Amniotic epithelial cell (primary cell): ENCODE measurements at places on chromosomes 5 and 9.
A peak's percentile ranks its signal among the peaks of the same experiment; 100 is the strongest.

DNA sequence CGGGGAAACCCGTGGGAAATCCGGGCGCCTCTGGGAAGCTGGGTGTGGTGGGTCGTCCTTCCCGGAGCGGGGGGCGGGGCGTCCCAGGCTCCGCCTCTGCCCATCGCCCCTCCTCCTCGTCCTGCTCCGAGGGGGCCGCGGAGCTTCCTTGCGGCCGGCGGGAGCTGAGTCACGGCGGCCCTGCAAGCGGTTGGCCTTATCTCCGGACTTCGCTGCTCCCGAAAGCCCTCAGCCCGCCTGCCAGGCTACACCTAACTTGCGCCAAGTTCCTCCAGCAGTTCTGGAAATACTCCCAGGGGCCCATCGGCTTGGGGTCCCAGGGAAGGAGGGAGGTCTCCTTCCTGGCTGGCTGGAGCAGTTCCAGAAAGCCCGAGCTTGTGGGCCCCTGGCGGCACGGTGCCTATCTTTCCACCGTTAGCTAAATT is 54.1 kb upstream of the CDKN2AIPNL start:
- peak; percentile 97 for DNase-seq

GRCh38 chr5:137407090-137407489 is 92.0 kb downstream of the SPOCK1 start:
- DNase-seq = no peak

GRCh38 chr5:139458580-139459407 is 3.7 kb downstream of the ECSCR start:
- DNase-seq = peak; percentile 39

DNA sequence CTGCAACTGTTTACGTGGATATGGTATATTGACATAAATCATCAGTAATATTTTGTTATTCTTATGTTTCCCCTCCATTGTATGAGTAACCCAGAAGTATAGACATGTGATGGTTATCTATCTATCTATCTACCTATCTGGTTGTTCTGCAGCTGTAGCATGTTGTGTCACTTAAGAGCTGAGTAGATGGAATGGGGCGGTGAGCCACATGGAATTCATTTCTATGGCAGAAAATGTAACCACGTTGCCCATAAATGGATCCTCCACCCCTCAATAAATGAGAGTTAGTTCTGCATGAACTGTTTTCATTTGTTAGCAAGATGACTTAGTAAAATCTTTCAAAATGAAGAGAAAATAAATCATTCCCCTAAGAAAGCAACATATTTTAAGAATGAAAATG is 553.2 kb downstream of the MAT2B start:
- DNase-seq = no peak
